Renal cortical epithelial cell (primary cell): ENCODE measurements at places on chromosomes 12 and 14. TPM values are rescaled to one million over a fixed set of nuclear protein-coding genes. Genes with fewer than 3 reads are reported as not detected.

PPP4R4 gene
- 1.2 and 3.3 TPM in 2 replicates for total RNA-seq

KIF26A gene
- total RNA-seq, result under 0.01 and 0.05 TPM in 2 replicates

CHST11 gene
- 14.9 and 20.6 TPM in 2 replicates for total RNA-seq

DNA sequence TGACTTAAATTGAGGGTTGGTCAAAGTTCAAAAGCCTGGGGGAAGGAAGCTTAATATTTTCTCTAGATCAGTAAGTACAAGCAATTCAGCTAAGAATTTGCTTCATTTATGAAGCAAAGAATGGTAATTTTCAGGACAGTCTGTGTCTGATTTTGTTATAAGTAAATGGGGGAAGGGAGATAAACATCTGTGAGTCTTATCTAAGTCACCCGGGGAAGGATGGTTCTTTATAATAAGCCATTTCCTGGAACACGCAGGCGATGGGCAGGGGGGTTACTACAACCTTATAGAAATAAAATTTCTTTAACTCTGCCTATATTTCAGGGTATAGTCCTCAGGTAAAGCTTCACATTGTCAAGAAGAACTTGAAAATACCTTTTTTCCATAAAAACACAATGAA lies 42.9 kb downstream of the HELB start:
- DNase-seq, result no peak

GRCh38 chr12:106195621-106196027 lies 52.2 kb downstream of the CKAP4 start:
- DNase-seq, result peak; percentile 91

DNA sequence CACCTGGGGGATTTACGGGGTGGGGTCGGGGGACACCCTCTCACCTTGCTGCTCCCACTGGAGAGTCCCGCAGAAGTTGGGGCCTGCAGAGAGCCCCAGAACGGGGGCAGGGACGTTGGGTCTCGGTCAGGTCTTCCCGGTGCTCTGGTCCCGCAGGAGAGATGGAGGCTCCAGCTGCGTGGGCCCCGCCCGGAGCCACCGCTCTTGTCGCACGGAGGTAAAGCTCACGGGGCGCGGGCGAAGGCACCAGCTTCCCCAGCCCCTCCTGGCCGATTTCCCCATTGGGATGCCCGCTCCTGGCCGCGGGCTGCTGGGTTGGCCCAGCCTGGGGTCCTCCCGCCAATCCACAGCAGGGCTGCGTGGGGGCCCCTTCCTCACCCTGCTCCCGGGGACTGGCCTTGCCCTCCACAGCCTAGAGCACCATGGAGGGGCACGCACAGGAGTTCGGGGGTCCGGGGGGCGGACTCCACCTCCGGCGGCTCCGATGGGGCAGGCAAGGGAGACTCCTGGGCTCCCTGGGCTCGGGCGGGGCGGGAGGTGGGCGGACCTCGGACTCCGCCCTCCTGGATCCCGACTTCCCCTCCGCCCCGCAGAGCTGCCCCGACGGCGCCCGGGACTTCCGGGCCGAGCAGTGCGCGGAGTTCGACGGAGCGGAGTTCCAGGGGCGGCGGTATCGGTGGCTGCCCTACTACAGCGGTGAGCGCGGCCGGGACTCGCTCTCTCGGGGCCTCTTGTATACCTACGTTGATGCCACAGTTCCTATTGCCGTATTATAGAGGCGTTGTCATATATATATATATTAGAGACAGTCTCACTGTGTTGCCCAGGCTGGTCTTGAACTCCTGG lies 8.4 kb downstream of the PAPLN start:
- DNase-seq, result no peak

- no peak for DNase-seq
These were observed 5.2 kb downstream of the MYBPC1 start for GRCh38 chr12:101599771-101600484.

GRCh38 chr12:110421159-110421661 lies 17.7 kb upstream of the ANAPC7 start:
- no peak for DNase-seq

DNA sequence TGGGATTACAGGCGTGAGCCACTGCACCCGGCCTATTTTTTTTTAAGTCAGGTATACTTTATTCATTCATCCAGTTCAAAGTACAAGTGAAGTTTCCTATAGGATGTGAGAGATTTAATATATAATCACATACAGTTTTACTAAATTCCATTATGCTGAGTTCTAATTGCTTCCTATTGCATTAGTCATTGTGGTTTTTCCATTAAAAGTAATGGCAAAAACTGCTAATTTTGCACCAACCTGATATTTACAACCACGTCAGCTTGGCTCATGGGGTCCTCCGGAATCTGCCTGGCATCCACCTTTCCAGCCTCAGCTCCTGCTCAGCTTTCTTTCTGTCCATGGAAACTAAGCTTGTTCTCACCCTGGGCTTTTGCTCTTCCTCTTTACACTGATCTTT lies 67.0 kb upstream of the CSRP2 start:
- peak; percentile 49 for DNase-seq
